ENCODE measurements at places on chromosomes 1 and 21. TPM values are rescaled to one million over a fixed set of nuclear protein-coding genes. Genes with fewer than 3 reads are reported as not detected.

DNA sequence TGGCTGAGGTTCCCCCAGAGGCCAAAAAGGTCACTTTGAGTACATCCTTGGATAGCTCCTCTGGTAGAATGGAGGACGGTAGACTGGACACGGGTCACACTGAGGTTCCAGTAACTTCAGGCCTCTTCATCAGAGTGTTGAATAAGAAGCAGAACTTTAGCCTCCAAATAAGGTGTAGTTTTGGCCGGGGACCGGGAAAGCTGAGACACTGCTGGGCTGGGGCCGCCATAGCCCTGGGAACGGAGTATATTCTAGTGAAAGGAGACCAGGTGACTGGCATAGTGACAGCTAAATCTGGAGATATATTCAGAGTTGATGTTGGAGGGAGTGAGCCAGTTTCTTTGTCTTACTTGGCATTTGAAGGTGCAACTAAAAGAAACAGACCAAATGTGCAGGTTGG lies 84.1 kb downstream of the EVA1C start:
- no peak overlapping the region for H3K27ac ChIP-seq
- H3K36me3 ChIP-seq, result no peaks in the 10 kb centered on the region
- no peak for DNase-seq
- no peaks in the 10 kb centered on the region for H3K27me3 ChIP-seq
- H3K4me3 ChIP-seq, result no peak overlapping the region

ANGPTL7 gene
- 1.5 TPM for total RNA-seq

- no peaks in the 10 kb centered on the region for H3K27me3 ChIP-seq
- DNase-seq, result peak; percentile 46
- peak overlapping the region; percentile 43 for H3K4me3 ChIP-seq
- H3K27ac ChIP-seq, result no peak overlapping the region
- no peaks in the 10 kb centered on the region for H3K36me3 ChIP-seq
- no peaks in the 10 kb centered on the region for H3K4me1 ChIP-seq
Observed at GRCh38 chr1:83641206-83641658, 357.7 kb downstream of the TTLL7 start.

DNA sequence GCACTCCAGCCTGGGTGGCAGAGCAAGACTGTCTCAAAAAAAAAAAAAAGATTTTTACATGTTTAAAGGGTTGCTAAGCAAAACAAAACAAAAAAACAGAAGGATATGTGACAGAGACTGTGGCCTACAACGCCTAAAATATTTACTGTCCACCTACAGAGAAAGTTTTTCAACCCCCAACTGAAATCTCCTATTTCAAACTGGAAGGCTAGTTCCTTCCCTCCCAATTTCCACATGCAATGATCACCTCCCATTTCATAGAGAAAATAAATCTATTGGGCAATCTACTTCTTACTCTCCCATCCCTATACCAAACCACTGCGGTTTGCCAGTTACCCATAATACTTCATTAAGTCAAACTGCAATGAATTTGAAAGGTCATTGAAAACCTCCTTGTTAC lies 74.2 kb downstream of the ST3GAL3 start:
- no peak for DNase-seq
- H3K36me3 ChIP-seq, result no peaks in the 10 kb centered on the region
- H3K27me3 ChIP-seq, result no peaks in the 10 kb centered on the region
- peaks cover 6% of the 10 kb centered on the region for H3K4me1 ChIP-seq

DNA sequence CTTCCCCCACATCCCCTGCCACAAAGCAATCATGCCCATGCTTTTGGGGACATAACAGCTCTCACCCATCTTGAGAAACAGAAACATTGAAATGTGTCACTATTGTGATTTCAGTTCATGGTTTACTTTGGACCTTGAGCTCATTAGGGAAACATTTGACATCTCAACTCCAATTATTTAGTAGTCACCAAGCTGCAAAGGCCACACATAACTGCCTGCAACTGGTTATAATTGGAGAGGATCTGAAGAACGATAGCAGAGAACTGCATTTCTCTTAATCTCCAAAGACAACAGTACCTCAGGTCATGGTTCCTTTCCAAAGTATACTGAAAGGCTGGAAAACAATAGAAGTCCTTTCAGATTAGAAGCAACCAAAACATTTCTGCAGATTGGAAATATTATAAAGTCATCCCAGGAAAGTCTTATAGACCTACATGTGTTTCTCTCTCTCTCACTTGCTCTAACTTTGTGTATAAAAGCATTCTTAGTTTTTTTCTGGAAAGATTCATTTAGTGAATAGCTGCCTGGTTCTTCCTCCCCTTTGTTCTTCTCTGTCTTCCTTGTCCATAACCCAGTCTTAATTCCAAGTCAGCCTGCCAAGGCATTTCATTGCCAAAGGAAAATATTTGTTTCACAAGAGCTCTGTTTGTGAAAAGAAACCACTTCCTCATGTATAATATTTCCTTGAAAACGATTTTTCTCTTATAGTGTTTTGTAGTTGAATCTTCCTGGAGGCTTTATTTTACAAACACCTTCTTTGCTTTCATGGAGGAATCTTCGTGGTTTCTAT lies 426.8 kb downstream of the ADGRL2 start:
- no peak overlapping the region for H3K27ac ChIP-seq
- peak; percentile 72 for DNase-seq
- no peaks in the 10 kb centered on the region for H3K36me3 ChIP-seq
- H3K4me3 ChIP-seq, result no peak overlapping the region
- no peaks in the 10 kb centered on the region for H3K27me3 ChIP-seq

- no peak overlapping the region for H3K27ac ChIP-seq
- H3K4me1 ChIP-seq, result no peaks in the 10 kb centered on the region
- H3K27me3 ChIP-seq, result no peaks in the 10 kb centered on the region
- no peaks in the 10 kb centered on the region for H3K36me3 ChIP-seq
- no peak overlapping the region for H3K4me3 ChIP-seq
Observed at GRCh38 chr1:50497007-50497406, 73.8 kb upstream of the DMRTA2 start.

GRCh38 chr21:42846221-42846620 lies 33.1 kb downstream of the WDR4 start:
- H3K4me3 ChIP-seq, result no peak overlapping the region
- peaks cover 19% of the 10 kb centered on the region for H3K36me3 ChIP-seq
- H3K4me1 ChIP-seq, result peaks cover 2% of the 10 kb centered on the region
- no peak for DNase-seq

- no peak for DNase-seq
- H3K4me1 ChIP-seq, result no peaks in the 10 kb centered on the region
- H3K27me3 ChIP-seq, result peaks cover 2% of the 10 kb centered on the region
- H3K4me3 ChIP-seq, result no peak overlapping the region
Observed at GRCh38 chr1:117250061-117250606, 39.4 kb upstream of the VTCN1 start.

- H3K27ac ChIP-seq, result no peak overlapping the region
- no peaks in the 10 kb centered on the region for H3K27me3 ChIP-seq
- no peaks in the 10 kb centered on the region for H3K4me1 ChIP-seq
- no peak overlapping the region for H3K4me3 ChIP-seq
Observed at GRCh38 chr1:10644307-10645128, 151.9 kb downstream of the CASZ1 start.

- no peak overlapping the region for H3K4me3 ChIP-seq
- peaks cover 6% of the 10 kb centered on the region for H3K27me3 ChIP-seq
- no peak overlapping the region for H3K27ac ChIP-seq
- no peaks in the 10 kb centered on the region for H3K36me3 ChIP-seq
Observed at GRCh38 chr1:153395776-153396175, 4.9 kb upstream of the S100A8 start.

SLC45A1 gene
- total RNA-seq, result 2.3 TPM

DNA sequence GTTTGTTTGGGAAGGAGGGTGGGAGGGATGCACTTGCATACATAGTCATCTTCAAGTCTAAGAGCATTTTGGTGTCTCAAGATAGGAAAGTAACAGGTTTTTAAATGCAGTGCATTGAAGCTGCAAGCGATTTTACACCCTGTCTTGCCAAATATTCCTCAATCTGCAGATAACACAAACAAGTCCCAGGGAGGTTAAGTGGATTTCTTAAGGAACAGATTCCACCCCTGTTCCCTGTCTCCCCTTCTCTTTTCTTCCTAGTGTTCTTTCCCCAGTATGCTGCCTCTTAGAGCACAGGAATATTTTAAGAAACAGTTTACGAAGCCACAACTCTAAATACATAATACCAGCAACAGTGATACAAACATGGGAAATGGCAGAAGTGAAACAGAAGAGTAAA lies 389.9 kb downstream of the PLPP3 start:
- no peak for DNase-seq
- H3K4me3 ChIP-seq, result no peak overlapping the region
- H3K36me3 ChIP-seq, result no peaks in the 10 kb centered on the region
- no peaks in the 10 kb centered on the region for H3K27me3 ChIP-seq

GRHL3 gene
- not detected for total RNA-seq

GRCh38 chr21:41207401-41208375 lies 39.7 kb downstream of the BACE2 start:
- H3K36me3 ChIP-seq, result no peaks in the 10 kb centered on the region
- no peak overlapping the region for H3K4me3 ChIP-seq
- DNase-seq, result peak; percentile 83

DNA sequence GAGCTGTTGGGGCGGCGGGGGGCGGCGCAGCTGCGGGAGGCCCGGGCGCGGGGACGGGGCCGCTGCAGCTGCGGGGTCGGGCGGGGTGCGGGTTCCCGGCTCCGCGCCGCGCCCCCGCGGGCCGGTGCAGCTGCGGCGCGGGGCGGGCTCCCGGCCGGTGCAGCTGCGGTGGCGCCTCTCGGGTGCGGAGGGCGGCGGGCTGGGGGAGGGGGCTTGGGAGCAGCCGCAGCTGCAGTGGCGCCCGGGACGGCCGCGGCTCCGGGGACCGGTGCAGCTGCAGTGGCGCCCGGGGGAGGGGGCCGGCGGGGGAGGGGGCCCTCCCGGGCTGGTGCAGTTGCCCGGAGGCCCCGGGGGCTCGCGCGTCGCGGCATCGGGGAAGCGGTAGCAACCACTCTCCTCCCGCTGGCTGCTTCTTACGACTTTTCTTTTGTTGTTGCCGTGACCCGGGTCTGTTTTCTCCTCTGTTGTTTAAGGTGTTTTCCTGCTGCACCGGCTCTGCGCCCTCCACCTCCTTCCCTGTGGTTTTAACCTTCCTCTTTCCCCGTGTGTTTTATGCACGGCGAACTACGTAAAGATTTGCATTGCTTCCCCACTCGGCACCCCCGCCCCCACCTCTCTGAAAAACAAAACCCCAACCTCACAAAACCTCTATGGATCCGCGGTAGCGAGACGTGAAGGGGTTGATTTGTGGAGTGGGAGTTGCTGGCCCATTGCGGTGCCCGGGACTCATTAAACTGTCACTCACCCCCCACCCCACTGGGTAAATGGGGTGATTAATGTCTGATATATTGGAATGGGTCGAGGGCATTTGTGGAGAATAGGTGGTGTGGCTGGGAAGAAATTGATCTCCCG lies 1.7 kb upstream of the ZBTB18 start:
- peak; percentile 23 for DNase-seq
- peaks cover 11% of the 10 kb centered on the region for H3K4me1 ChIP-seq
- H3K36me3 ChIP-seq, result no peaks in the 10 kb centered on the region
- no peak overlapping the region for H3K27ac ChIP-seq

- peaks cover 68% of the 10 kb centered on the region for H3K27me3 ChIP-seq
- DNase-seq, result no peak
- no peaks in the 10 kb centered on the region for H3K36me3 ChIP-seq
- H3K4me3 ChIP-seq, result no peak overlapping the region
- no peaks in the 10 kb centered on the region for H3K4me1 ChIP-seq
- no peak overlapping the region for H3K27ac ChIP-seq
Observed at GRCh38 chr1:6419397-6419803, 319 bp downstream of the HES2 start.

GRCh38 chr1:53342735-53343470 lies 15.0 kb upstream of the LRP8 start:
- H3K4me3 ChIP-seq, result no peak overlapping the region
- no peak overlapping the region for H3K27ac ChIP-seq
- no peaks in the 10 kb centered on the region for H3K36me3 ChIP-seq

- no peak overlapping the region for H3K27ac ChIP-seq
- no peak overlapping the region for H3K4me3 ChIP-seq
- no peaks in the 10 kb centered on the region for H3K27me3 ChIP-seq
- no peaks in the 10 kb centered on the region for H3K36me3 ChIP-seq
- no peaks in the 10 kb centered on the region for H3K4me1 ChIP-seq
- no peak for DNase-seq
Observed at GRCh38 chr1:157624471-157624870, 26.6 kb upstream of the FCRL4 start.

TTC24 gene
- not detected for total RNA-seq

DNA sequence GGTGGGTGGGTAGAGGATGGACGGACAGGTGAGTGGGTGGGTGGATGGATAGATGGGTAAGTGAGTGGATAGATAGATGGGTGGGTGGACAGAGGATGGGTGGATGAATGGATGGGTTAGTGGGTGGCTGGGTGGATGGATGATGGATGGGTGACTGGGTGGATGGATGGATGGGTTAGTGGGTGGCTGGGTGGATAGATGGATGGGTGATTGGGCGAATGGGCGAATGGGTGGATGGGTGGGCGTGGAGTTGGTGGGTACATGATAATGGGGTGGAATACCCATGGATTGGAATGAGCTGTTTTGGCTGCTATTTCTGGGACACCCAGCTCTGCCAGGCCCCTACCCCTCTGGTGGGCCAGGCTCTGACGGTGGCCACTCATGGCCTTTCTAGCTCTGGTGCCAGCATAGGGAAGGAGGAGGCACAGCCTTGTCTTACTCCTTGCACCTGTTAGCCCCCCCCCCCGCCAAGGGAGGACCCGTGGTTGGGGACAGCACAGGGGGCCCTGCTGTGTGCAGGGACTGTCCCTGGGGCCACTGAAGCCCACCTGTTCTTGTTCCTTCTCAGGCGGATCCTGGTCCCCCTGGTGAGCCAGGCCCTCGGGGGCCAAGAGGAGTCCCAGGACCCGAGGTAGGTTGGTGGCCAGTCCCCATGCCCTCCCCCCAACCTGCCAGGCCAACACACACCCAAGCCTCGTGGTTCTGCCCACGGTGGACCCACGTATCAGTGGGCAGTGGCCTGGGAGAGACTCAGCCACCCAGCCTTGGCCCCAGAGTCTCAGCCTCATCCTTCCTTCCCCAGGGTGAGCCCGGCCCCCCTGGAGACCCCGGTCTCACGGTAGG lies 26.4 kb downstream of the COL6A2 start:
- no peaks in the 10 kb centered on the region for H3K4me1 ChIP-seq
- no peaks in the 10 kb centered on the region for H3K27me3 ChIP-seq
- H3K36me3 ChIP-seq, result peaks cover 78% of the 10 kb centered on the region
- DNase-seq, result no peak

DNA sequence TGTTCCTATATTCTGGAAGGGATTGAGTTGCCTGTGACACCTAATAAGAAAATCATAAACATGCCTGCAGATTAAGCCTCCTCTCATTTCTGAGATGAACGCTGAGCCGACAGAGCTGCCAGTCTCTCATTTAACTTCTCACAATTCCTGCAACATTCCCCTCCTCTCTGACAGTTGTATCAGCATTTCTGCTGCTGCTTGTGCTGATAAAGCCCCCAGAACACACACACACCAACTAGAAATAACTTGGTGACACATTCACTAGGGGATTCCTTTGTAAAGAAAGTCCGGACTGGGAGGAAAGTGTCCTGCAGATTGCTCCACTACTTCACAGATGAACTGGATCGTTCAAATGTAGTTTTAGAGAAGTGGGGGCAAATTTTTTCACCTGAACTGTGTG lies 437.3 kb downstream of the PLA2G4A start:
- H3K4me1 ChIP-seq, result no peaks in the 10 kb centered on the region
- no peaks in the 10 kb centered on the region for H3K27me3 ChIP-seq
- H3K4me3 ChIP-seq, result no peak overlapping the region
- H3K27ac ChIP-seq, result no peak overlapping the region
- DNase-seq, result no peak
- H3K36me3 ChIP-seq, result no peaks in the 10 kb centered on the region

ADAMTSL4 gene
- total RNA-seq, result 13.0 TPM

FAM151A gene
- not detected for total RNA-seq

ITLN2 gene
- total RNA-seq, result not detected
